ENCODE measurements at places on chromosomes 2 and 18. TPM values are rescaled to one million over a fixed set of nuclear protein-coding genes. Genes with fewer than 3 reads are reported as not detected.

GRCh38 chr2:230447036-230447435 is 31.0 kb downstream of the SP100 start:
- DNase-seq: no peak

GRCh38 chr2:227853765-227854271 is 17.6 kb upstream of the DAW1 start:
- no peak for DNase-seq

Gene AMER3
- polyA plus RNA-seq: not detected

DNA sequence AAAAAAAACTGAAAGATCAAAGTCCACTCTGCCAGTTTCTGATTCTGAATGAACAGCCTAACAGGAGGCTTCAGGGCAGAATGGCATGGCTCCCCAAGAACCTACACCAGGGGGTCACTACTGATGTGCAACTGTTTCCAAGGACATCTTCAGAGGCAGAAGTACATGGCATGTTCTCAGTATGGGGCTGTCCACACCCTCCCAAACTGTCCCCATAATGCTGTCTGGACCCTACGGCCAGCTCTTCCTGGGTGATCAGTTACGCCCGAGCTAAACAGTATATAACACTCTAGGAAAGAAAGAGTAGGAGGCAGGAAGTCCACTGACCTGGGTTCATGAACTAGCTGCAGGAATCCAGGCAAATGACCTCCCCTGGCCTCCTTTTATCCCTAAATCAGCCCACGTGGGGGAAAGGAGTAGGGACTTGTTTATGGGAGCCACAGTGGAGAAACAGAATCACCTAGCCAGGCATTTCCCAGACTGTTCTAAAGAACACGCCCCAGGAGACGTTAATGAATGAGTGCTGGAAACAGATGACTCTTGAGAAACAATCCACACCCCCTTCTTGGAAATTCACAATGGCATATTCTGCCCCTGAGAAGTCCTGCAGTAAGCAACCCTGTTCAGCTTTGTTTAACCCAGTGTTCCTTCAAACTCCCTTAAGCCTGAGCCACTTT is 2.5 kb downstream of the TMBIM1 start:
- DNase-seq: no peak

Gene MRPL33
- polyA plus RNA-seq: 153 TPM

DNA sequence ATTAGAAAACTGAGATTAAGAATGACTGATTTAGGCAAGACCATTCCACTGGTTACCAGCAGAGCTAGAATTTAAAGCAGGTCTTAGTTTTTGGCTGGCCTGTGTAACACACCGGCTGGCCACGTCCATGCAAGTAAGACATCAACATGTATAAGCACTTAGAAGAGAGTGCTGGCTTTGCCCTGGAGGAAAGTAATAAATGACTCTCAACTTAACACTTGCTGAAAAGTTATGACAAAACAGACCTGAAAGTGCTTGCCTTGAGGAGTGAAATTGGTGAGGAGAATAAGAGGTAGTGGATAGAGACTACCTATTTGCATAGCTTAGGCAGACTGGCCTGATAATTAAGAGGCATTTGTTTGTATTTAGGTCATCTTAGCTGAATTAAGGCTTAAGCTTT is 165.7 kb upstream of the KCNJ3 start:
- DNase-seq: peak; percentile 11

- no peak for DNase-seq
Measured at GRCh38 chr2:237503201-237503600, 16.1 kb downstream of the MLPH start.

- no peak for DNase-seq
Measured at GRCh38 chr18:38951633-38952032, 1386.0 kb upstream of the CELF4 start.

Gene LOXHD1
- polyA plus RNA-seq: 0.78 TPM

GRCh38 chr18:48580782-48581181 is 42.0 kb downstream of the CTIF start:
- DNase-seq: no peak

DNA sequence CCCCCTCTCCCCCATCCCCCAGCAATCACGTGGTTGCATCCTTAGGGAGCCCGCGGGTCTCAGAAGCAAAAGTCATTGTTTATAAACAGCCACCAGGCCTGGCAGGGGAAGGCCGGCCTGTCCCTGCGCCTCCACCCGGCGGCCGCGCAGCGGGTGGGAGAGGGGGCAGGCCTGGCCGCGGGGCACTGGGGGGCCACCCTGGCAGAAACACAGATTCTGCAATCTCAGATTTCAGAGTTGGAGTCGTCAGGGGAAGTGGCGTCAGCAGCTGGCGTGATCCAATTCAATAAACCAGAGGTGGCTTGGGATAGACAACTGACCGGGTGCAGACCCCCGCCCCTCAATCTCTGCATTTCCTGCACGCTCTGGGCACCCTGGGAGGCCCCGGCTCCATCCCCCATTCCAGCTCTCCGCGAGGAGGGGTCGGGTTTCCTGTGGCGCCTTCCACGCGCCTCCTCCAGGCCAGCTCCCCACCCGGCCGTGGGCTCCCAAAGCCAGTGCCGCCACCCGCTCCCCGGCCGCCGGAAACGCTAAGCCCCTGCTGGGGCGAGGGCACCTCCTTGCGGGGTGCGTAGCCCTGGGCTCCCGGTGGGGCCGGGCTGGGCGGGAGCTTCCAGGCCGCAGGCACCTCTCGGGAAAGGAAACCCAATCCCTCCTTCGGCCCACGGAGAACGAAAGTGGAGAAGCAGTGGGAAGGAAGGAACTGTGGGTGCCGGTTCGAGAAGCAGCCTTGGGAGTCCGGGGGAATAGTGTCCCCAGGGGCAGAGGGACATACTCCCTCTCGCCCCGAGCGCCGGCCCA is 1.1 kb downstream of the BIN1 start:
- DNase-seq: peak; percentile 72

GRCh38 chr18:51537487-51537886 is 340.0 kb upstream of the MEX3C start:
- peak; percentile 26 for DNase-seq

DNA sequence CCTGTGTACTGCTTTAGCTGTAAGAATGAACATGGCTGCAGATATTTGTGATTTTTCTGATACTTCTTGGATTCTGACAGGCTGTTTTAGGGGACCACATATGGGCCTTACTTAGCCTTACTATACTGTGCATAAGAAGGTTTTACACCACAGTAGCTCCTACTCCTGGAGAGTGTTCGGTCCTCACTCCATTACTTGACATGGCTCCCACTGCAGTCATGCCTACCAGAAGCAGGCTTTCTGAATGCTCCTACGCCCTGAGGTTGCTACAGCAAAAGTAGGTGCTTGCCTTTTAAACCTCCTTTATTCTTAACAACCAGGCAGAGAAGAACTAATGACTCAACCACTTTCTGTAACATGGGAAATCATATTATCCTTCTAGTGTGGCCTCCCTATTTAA is 125.2 kb upstream of the MAP2 start:
- DNase-seq: no peak

Gene DCC
- 4.0 TPM for polyA plus RNA-seq

GRCh38 chr2:18703555-18703954 is 114.2 kb upstream of the NT5C1B start:
- no peak for DNase-seq

DNA sequence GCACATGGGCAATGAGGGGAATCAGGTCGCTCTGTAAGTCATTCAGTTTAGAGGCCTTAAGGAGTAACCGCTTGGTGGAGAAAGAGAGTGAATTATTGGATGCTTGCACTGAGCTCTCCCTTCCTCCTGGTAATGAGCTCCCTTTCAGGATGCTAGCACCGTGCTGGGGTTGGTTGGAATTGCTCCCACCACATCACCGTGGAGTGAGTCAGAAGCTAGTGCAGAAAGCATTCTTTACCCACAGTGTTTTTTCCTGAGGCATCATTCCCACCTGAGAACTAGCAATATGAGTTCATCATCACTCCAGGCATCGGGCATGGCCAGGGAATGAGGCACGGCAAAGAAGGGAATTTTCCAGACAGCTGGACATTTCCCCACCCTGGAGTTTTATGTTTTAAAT is 57.6 kb downstream of the ITGB6 start:
- no peak for DNase-seq

DNA sequence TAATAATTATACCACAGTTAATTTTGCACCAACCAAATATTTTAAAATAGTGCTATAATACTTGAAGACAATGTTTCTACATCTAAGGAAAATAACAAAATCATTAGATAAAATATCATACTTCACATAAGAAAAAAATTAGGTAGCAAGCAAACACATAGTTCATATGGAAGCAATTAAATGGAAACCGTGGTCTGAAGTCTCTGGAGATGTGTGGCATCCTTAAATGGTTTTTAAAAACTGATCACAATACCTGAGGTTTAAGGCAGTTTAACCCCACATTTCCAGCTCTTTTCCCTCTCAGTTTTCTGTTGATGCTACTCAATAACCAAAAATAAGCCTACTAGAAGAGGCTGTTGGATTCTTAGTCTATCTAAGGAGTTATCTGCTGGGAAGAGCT is 71.3 kb downstream of the ASXL2 start:
- no peak for DNase-seq

- DNase-seq: no peak
Measured at GRCh38 chr2:218517434-218518206, 50.5 kb downstream of the USP37 start.

Gene GYPC
- polyA plus RNA-seq: 57.1 TPM

- DNase-seq: no peak
Measured at GRCh38 chr18:10456718-10457117, 2.3 kb downstream of the APCDD1 start.

GRCh38 chr2:106208874-106209273 is 14.8 kb upstream of the UXS1 start:
- DNase-seq: no peak

All from renal pelvis (tissue), 12 donors.